ENCODE measurements at places on chromosomes 2 and 18.

- no peak for DNase-seq
Measured at GRCh38 chr2:39476524-39476923, 39.4 kb upstream of the MAP4K3 start.

- DNase-seq: no peak
Measured at GRCh38 chr2:138649571-138649970, 130.6 kb downstream of the NXPH2 start.

DNA sequence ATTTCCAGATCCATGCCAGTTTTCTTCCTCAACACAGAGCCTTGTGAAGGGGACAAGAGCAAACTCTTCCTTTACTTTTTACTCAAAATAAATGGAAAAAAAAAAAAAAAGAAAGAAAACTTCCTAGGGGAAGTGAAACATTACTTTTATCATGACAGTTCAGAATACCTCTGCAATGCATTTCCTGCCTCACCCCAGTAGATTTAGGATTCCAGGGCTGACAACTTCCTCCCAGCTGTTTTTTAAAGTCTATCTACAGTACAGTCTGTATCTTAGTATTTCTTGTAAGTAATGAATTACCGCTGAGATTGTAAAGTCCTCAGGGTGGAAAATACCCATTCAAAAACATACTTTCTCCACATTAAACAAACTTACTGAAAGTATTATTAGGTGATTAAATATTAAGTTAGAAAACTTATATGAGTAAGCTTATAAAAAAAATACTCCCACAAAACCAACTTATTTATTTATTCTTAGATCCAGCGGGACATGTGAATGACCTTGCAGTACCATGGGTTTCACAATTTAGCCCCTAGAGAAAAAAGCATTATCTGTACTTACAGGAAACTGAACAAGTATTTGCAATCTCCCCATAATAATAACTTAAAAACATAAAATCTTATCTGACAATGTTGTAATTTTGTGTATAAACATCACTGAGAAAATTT is 117.7 kb downstream of the RBMS1 start:
- DNase-seq: no peak

DNA sequence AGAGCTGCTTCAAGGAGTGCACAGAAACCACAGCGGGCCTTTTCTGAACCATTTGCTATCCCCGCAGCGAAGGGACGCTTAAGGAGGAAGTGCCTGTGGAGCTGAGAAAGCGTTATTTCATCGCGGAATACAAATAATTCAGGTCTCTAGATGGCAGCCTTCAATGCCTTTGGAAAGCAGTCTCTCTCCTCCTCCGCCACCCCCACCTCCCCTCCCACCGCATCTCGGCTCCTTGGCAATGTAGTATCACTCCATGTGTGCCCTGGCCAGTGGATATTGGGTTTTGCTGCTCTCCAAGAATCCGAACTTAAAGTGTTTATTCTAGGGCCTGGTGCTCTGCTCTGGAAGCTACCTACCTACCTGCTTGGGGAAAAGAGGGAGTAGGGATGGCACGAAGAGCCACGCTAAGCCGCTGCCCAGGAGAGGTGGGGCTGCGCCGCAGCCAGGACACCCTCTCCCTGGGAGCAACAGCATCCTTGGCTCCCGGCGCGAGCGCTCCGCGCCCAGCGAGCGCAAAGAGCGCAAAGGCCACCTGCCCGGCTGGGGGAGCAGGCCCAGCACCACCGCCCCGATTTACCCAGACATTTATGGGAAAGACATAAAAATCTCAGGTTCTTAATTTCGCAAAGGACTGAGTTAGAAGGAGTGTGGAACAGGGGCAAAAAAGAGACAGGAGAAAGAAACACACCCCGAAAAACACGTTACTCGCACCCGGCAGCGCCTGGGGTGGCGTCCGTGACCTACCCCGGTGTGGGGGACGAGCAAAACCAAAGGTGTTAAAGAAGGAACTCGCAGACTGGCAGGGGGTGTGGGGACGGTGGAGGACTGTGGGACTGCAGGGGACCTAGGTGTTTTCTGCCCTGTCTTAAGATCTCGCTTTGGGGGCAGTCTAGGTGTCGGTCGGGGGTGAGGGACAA is 1.0 kb downstream of the SPHKAP start:
- DNase-seq: no peak

DNA sequence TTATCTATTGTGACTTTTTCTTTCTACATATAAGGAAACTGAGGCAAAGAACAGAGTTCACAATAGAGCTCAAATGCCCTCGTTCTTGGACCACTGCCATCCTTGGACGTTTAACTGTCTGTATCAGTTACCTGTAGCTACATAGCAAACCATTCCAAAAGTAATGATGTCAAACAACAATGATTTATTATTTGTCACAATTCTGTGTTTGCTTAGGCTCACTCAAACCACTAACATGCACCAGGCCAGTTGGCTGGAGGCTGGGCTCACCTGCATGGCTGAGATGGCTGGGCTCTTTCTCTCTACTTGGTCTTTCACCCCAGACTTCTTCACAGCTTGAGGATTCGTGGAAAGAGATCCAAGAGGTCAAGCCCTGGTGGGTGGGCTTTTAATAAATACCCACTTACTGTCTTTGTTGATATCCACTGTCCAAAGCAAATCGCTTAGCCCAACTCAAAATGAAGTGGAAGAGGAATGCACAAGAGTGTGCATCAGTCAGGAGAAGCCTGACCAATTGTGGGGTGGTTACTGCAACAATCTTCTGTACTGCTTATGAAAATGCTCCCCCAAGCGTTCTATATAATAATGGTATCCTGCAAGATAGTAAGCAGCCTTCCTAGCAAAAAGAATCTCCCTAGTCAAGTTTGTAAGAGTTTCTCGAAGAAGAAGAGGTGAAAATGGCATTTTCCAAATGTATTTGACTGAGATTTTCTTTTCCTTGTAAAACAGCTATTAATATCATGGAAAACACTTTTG is 163.5 kb upstream of the NT5C1B start:
- no peak for DNase-seq

DNA sequence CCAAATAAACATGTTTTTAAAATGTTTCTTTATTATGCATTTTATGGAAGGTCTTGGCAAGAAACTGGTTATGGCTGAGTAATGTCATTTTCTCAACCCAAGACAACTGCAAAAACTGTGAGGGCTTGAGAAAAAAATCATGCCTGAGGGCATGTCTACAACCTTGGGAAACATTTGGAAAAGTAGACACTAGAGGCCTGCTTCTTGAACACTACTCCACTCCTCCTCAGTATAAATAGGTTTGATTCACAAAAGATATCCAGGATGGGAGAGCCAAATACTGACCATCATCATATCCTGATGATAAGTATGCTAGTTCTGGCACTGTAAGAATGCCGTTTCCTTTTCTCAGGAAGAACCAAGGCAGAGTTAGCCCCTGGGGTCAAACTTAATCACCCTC is 71.1 kb downstream of the OSR1 start:
- DNase-seq: no peak

GRCh38 chr18:35634323-35634722 is 52.8 kb downstream of the GALNT1 start:
- DNase-seq: no peak

DNA sequence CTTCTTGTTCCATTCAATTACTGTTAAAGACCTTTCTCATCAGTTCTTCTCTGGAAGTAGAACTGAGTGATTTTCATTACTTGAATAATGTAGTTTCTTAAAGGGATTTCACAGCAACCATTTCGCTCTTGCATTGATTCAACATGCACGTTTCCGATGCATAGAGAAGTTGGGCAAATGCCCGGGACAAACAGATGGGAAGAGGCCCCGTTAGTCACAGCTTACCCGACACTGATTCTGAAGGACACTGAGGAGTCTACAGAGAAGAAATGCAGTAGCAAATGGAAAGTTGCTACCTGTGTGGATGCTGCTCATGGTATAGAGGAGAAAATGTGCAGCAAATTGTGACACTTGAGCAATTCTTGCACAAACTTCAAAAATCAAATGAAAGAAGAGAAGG is 32.3 kb upstream of the GCG start:
- DNase-seq: no peak

GRCh38 chr2:142714600-142714999 is 162.9 kb upstream of the KYNU start:
- DNase-seq: no peak

DNA sequence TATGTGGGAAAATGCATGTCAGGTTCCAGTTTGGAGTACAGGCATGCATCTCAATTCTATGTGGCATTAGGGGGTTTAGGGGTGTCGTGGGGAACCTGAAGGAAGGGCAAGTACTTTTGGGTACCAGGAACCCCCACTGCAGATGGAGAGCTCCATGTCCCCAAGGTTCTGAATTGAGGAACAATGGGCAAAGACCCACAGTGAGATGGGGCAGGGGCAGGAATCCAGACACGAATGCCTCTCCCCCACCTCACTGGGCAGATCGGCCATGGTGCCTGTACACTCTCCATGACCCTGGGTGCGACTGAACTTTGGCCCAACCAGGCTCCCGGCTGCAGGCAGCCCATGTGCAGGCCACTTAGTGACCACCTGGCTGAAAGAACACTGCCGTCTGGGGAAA is 209.3 kb downstream of the HAUS1 start:
- no peak for DNase-seq

DNA sequence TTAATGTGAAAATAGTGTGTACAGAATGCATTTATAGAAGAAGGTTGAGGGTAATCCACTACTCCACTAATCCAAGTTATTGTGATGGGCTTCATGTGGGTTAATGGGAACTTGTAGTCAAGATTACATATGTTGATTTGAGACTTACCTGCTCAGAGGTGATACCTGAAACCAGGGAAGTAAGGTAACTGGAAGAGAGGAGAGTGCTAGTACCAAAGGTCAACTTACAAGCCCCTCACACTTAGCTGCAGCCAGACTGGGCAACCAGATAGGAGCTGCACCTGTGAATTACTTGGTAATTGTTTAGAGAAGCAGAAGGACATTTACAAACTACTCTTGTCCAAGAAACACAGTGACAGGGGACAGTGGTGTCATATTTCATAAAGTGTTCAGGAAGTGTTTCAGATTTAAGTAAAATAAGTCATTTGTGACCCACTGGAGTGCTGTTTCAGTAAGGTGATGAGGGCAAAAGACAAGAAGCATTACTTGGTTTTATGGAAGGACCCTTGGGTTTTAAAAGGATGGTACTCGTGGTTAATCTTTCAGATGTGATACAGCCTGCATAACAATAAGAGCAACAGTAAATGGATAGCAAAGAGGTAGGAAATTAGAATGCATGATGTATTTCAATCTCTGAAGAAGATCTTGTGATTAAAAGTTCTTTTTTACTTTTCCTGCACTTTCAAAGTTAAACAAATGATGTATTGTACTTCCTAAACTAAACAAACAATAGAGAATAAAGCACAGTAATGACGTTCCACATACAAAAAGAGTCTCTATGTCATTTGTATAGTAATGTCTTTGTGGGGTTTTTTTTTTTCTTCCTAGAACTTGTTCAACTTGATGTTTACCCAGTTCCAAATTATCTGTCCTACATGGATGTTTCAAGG is 189.3 kb downstream of the PHLPP1 start:
- no peak for DNase-seq

DNA sequence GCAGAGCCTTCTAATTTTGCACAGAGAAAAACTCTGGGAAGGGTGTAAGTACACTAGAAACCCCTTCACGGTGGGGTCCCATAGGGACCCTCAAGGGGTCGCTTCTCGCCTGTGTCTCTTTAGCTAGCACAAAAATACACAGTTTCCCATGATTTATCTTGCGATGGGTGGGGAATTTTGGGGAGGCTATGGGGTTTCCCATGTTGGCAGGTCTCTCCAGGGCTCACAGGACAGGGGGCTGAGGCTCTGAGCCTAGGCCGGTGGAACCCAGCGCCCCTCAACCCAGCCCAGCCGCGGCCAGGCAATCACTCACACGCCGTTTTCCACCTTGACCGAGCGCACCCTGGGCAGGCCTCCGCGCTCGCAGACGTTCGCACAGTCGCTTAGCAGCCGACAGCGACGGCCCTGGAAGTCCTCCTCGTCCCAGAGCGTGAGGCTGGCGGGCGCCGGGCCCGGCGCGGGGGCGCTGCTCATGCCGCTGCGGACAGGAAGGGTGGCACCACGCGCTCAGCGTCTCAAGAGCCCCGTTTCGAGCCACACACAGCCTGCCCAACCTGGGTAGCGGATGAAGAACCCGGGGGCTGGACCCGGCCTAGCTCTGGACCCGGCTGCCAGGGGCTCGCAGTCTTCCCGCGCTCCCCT is 398 bp downstream of the CRYBA2 start:
- DNase-seq: no peak

DNA sequence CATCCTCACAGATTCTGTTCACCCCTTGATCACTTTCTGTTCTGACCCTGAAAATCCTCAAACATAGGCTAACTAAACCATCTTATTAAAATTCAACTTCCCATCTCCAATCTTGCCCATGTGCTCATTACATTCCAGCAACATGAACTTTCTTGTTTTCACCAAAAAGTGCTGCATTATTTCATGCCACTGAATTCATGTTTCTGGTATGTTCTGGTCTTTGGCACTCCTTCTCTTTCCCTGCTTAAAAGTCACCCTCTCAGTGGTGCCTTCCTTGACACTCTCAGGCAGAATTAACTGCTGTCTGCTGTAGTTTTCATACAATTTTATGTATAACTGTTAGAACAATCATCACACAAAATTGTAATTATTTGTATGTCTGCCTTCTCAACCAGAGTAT is 247.7 kb upstream of the RBMS1 start:
- DNase-seq: no peak

DNA sequence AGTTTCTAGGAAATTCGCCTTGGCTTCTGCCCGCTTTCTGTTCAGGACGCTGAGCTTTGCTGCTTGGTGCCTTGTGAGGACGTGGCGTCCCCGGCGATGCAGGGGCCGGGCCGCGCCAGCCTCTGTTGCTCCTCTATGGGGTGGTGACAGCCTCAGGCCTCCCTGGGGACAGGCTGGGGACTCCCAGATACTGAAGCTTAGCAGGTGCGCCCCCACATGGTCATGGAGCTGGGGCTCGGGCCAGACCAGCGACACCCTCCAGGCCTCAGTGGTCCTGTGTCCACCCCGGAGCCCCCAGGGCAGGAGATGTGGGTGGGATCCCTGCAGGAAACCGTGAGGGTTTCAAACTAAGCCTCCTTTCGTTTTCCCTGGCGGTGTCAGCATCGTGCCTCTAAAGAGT is 29.2 kb downstream of the KCNG2 start:
- no peak for DNase-seq

DNA sequence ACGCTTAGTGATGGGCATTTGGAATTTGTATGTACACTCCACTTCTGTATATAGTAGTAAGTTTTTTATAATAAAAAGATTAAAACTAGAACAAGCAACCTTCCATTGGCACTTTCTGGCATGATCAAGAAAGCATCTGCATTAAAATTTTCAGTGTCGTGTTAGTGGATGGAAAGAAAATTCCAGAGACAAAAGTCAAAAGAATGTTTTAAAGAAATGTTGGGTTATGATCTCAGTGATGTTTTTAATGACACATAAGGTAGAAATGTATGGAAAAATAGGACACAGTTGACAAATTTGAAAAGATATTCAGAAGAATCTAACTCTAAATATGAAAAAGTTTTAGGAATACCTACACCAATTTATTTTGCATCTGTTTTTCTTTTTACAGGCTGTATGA is 126.1 kb upstream of the FAM117B start:
- no peak for DNase-seq
